ENCODE measurements at places on chromosomes 16 and 17. TPM values are rescaled to one million over a fixed set of nuclear protein-coding genes. Genes with fewer than 3 reads are reported as not detected.

SRRM2 gene
- 376 TPM for total RNA-seq

PRSS33 gene
- total RNA-seq: not detected

C17orf78 gene
- not detected for total RNA-seq

EIF3C gene
- total RNA-seq: 324 TPM

PMFBP1 gene
- total RNA-seq: 0.05 TPM

TPSAB1 gene
- total RNA-seq: not detected

PRR35 gene
- 0.13 TPM for total RNA-seq

ANKRD40CL gene
- total RNA-seq: not detected

SLC13A2 gene
- 0.14 TPM for total RNA-seq

ZNF200 gene
- 8.3 TPM for total RNA-seq

PNMT gene
- total RNA-seq: 0.20 TPM

SEPTIN1 gene
- 2.0 TPM for total RNA-seq

SP6 gene
- 3.4 TPM for total RNA-seq

ALOX12 gene
- not detected for total RNA-seq

MYO18A gene
- total RNA-seq: 30.8 TPM

AKAP10 gene
- 15.0 TPM for total RNA-seq

ANKRD13B gene
- total RNA-seq: 18.4 TPM

SNF8 gene
- 355 TPM for total RNA-seq

TBC1D3K gene
- total RNA-seq: not detected

RNF43 gene
- 0.83 TPM for total RNA-seq

IL17C gene
- total RNA-seq: not detected

MT1E gene
- 0.69 TPM for total RNA-seq

FBXW10B gene
- total RNA-seq: 3.0 TPM

NPIPA7 gene
- 8.9 TPM for total RNA-seq

NLRC3 gene
- 0.03 TPM for total RNA-seq

DNAI2 gene
- not detected for total RNA-seq

MTSS2 gene
- total RNA-seq: 97.1 TPM

PRAC2 gene
- total RNA-seq: not detected

OR4D1 gene
- not detected for total RNA-seq

DNASE1L2 gene
- 0.80 TPM for total RNA-seq

RPS15A gene
- total RNA-seq: 2,434 TPM

IFT20 gene
- total RNA-seq: 51.9 TPM

All from A549 treated with GW870086 at 1 μM for 4 hours (cell line).